ENCODE measurements at places on chromosomes 5 and 9. TPM values are rescaled to one million over a fixed set of nuclear protein-coding genes. Genes with fewer than 3 reads are reported as not detected.

- DNase-seq, result no peak
Measured at GRCh38 chr5:72991394-72991793, 35.6 kb downstream of the FCHO2 start.

- DNase-seq, result no peak
Measured at GRCh38 chr9:34929506-34930102, 28.5 kb upstream of the PHF24 start.

DNA sequence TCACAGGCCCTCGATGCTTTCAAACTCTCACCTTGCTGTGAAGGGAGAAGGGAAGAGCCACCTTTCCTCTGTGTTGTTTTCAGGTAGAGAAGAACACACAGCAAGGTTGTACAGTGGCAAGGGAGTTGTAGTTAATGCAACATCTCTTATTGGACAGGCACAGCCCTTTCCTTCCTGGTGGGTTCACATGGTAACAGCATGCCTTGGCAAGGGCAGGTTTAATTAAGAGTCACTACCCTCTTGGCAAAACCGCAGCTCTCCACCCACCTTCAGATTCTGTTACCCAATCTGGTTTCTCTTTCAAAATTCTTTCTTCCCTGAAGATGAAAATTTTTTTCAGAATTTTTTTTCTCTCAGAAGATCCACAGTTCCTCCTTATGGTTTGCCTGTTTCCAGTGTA, 253.1 kb downstream of the TLR4 start:
- no peak for DNase-seq

DNA sequence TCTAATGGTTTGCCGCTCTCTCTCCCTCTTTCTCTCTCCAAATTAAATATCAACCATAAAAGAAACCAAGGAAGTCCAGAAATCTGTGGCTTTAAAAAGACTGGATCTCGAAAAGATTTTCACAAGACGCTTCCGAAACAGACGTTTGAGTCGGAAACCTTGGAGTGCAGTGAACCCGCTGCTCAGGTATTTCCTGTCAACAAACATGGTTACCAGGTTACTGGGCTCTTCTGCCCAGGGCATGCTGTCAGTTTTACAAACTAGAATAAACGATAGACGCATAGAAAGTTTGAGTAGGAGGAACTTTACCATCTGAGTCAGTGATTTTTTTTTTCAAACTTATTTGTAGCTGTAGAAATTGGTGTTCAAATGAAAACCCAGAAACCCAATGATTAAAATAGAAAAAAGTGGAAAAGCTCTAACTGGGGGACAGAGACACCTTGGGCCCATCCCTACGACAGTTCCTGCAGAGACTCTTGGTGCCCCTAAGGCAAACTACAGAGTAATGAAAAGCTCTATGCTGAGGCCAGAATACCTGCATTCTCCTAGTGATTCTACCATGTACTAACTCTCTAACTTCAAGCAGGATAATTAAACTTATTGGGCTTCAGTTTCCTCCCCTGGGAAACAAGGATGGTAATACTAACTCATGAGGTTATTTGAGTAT, 90.0 kb downstream of the DOCK8 start:
- no peak for DNase-seq

GRCh38 chr9:90814355-90814754, 12.7 kb downstream of the SYK start:
- DNase-seq, result no peak

The NIPAL4 gene
- 0.12 TPM for total RNA-seq

The SPOCK1 gene
- total RNA-seq, result 213 TPM

The ZMAT2 gene
- 34.0 TPM for total RNA-seq

Measured in left cardiac atrium (tissue), 4 donors.